ENCODE measurements at places on chromosomes 11 and 22. TPM values are rescaled to one million over a fixed set of nuclear protein-coding genes. Genes with fewer than 3 reads are reported as not detected.

The MAJIN gene
- not detected for total RNA-seq

The MOGAT2 gene
- not detected for total RNA-seq

The INPP5J gene
- total RNA-seq: 0.46 TPM

The FOLR1 gene
- total RNA-seq: not detected

The KRTAP5-1 gene
- total RNA-seq: not detected

The MFNG gene
- 0.30 TPM for total RNA-seq

The SEC14L6 gene
- 0.40 TPM for total RNA-seq

The LMO2 gene
- total RNA-seq: 12.4 TPM

The OR10G6 gene
- total RNA-seq: not detected

The DRICH1 gene
- total RNA-seq: 0.26 TPM

The KRTAP5-9 gene
- not detected for total RNA-seq

The ZNF280B gene
- 0.13 TPM for total RNA-seq

The OR52N4 gene
- not detected for total RNA-seq

The OR5B21 gene
- not detected for total RNA-seq

The LRRC56 gene
- total RNA-seq: 0.52 TPM

The GAB4 gene
- total RNA-seq: not detected

The OR10G8 gene
- not detected for total RNA-seq

The LDHA gene
- 1,193 TPM for total RNA-seq

The TMEM132A gene
- 41.5 TPM for total RNA-seq

The C11orf21 gene
- 0.07 TPM for total RNA-seq

The IL18 gene
- total RNA-seq: 0.23 TPM

The CD3D gene
- not detected for total RNA-seq

The C11orf97 gene
- not detected for total RNA-seq

The KCNC1 gene
- total RNA-seq: not detected

The EFCAB6 gene
- total RNA-seq: 1.6 TPM

The ANO9 gene
- not detected for total RNA-seq

The C22orf31 gene
- not detected for total RNA-seq

The LSP1 gene
- total RNA-seq: 0.66 TPM

The GLYATL1 gene
- 0.13 TPM for total RNA-seq

The P2RX6 gene
- total RNA-seq: 20.8 TPM

The HEPHL1 gene
- not detected for total RNA-seq

The APOC3 gene
- total RNA-seq: not detected

The OR51B5 gene
- total RNA-seq: 0.13 TPM

The UBQLNL gene
- total RNA-seq: 0.23 TPM

The OR52A1 gene
- not detected for total RNA-seq

The GAL3ST1 gene
- 0.23 TPM for total RNA-seq

The FAR1 gene
- total RNA-seq: 62.8 TPM

The TRPM5 gene
- not detected for total RNA-seq

The BTBD18 gene
- not detected for total RNA-seq

The E2F8 gene
- 0.13 TPM for total RNA-seq

The KLHDC7B gene
- total RNA-seq: 0.63 TPM

The SERPIND1 gene
- total RNA-seq: not detected

The OMP gene
- 0.98 TPM for total RNA-seq

The IGF2 gene
- 0.10 TPM for total RNA-seq

The TMEM151A gene
- total RNA-seq: 2.2 TPM

The APOA4 gene
- not detected for total RNA-seq

The GLYAT gene
- not detected for total RNA-seq

The APOA1 gene
- total RNA-seq: 6.8 TPM

The PRDX5 gene
- 174 TPM for total RNA-seq

The TESMIN gene
- total RNA-seq: 0.10 TPM

The IGSF22 gene
- total RNA-seq: not detected

The SLC22A9 gene
- total RNA-seq: not detected

All from smooth muscle cell of the pulmonary artery (primary cell).